ENCODE measurements at places on chromosomes 3 and 15.

DNA sequence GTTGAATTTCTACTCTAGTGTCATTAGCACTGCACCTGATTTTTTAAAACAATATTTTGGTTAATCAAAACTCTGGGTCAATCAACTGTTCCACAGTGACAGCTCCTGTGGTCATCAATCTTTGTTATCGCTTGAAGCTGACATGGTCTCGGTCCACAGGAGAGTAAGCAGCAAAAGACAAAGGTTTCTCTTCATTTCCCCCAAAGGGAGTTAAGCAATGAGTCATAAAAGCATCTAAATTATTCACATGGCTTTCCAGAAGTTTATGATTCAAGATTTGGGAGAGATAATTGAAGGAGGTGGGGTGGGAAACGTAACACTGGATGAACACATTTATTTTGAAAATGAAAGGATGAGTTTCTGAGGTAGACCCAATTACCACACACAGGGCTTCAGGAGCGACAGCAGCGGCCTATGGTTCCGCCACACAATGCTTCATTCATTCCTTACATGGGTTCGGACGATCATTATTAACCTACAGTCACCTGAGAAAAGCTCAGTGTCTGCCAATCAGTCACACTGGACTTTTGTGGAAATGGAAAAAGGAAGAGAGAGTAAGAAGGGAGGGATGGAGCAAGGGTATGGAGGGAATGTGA is 505.1 kb downstream of the FHIT start:
- no peak for DNase-seq

DNA sequence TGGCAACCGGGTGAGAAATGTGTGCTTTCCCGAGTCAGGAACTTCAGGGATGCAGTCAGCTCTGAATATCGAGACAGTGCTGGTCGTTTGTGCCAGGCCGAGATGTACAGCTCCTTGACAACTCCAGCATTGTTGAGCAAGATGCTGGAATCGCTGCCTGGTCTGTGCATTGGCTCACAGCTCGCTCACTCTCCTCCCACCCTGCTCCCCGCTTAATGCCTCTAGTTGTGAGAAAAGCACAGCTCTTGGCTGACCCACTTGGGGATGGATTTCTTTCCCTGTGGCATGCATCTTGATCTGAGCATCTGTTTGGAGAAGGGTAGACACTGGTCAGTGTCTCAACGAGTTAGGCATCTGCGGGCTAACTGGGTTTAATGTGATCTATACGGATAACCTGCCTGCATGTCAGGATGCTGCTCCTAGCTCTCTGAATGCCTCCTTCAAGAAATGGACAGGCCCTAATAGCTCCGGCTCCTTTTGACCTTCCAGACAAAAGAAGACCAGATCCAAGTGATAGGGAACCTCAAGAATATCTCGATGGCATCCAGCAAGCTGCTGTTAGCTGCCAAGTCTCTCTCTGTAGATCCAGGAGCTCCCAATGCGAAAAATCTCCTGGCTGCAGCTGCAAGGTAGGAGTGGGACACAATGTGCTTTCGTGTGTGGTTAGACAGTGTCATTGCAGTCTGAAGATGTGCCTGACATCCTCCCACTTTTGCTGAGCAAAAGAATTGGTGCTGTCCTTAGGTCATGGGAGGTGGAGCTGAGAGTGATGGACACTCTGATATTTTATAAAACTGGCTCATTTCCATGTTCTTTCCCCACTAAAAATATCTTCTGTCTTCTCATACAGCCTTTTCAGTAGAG is 302.2 kb upstream of the TPM1 start:
- DNase-seq, result no peak

DNA sequence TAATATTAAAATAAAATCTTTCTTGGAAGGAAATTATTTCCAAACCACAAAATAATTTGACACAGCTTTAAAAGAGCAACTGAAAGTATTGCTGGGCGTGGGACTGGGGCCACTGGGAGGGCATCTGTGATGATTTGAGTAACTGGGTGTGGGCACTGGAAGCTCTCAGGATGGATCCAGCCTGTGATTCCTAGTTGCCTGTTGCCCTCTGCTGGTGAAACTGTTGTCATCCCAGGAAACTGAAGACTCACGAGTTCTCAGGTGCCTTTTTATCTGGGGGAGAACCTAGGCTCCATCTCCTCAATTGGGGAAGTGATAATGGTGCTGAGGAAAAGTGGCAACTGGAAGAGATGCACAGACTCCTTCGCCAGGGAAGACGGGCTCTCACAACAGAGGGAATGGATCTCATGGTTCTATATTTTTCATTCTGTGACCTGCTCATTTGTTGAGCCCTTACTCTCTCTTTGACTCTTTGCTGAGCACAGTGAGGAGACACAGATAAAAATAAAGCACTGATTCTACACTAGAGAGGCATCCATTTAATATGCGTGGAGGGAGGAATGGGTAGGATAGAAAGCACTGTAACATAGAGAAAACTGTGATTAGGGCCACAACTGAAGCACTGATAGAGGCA is 61.6 kb downstream of the TPRG1 start:
- DNase-seq, result no peak

DNA sequence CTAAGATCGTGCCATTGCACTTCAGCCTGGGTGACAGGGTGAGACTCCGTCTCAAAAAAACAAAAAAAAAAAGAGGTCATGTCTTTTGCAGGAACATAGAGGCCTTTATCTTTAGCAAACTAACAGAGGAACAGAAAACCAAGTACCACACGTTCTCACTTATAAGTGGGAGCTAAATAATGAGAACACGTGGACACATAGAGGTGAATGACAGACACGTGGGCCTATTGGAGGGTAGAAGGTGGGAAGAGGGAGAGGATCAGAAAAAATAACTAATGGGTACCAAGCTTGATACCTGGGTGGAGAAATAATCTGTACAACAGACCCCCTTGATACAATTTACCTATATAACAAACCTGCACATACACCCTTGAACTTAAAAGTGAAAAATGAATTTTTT is 401.4 kb upstream of the NAALADL2 start:
- DNase-seq, result no peak

- no peak for DNase-seq
Observed at GRCh38 chr15:48792408-48792807, 18.5 kb downstream of the CEP152 start.

GRCh38 chr3:159892171-159892795 is 96.4 kb upstream of the IL12A start:
- DNase-seq, result no peak
